ENCODE measurements at places on chromosomes 4 and X.

GRCh38 chr4:128456171-128456570, 168.6 kb upstream of the PGRMC2 start:
- no peak for DNase-seq

DNA sequence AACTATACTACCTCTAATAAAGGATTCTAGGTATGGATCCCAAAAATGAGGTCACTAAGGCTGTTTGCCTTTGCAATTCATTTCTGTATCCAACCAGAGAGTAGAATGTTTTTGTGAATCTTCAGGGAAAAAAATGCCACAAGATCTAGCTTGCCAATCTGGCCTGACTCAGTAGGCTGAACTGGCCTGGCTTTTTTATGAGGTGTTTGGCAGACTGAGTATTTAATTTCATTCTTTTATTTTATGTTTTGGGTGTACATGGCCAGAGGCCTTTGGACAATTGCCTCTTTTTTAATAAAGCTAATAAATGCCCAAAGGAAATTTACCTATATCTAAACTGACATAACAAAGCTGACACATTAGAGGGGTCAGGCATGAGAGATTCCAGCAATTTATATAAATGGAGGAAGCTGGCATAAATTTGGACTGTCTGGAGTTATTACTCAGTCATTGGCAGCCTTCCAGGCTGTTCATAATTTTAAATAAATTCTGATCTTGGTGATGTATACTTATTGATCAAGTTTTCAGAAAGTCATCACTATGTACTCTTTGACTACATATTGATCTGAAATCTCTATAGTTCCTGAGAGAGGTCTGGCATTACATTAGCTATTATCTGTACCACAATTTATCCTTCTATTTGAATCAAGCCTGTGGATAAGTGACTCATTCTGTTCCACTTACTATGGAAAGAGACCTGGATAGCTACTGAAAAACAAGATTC, 376.4 kb upstream of the NOCT start:
- no peak for DNase-seq

DNA sequence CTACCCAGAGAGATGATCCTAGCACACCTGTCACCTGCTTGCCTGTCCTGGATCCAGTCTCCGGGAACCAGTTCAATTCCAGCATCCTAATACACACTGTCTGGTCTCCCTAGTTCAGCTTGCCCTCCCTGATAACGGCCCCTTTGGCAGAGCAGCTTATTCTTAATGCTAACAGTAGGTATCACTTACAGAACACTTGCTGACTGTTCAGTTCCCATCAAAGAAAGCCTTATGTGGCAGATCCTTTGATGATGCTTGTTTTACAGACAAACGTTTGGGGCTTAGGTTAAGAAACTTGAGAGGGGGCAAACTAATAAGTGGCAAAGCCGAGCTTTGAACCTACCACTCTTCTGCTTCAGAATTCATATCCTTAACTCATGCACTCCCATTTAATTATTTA, 890 bp downstream of the RASSF6 start:
- DNase-seq = no peak

DNA sequence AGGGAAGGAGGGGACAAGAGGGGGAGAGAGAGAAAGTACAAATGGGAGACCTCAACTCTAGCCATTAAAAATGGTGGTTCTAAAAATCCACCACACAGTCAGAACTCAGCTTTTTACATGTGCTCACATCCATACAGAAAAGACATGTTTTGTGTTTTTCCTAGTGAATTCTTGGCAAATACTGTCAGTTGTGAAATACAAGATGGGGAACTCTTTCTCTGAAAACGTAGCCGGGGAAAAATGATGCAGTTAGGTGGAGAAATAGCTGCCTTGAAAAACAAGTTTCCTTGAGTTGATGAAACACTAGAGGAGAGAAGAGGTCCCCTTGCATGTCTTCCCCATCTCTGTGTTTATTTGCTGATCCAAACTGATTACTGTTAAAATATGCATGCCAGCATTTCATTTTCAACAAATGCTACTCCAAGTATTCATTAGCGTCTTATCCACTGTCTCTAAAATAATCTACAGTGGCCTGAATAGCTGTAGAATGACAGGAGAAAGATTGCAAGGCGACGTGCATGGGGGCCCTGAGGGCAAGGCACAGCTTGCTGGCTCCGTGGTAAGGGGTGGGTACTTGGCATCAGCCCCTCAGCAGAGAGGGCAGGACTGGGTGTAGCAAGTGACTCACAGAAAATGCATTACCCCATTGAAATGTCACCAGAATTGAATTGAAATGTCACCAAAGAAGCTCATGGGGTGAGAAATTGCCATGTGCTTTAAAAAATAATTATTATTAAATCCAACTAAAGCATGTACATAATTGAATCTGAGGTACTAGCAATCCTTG, 48.1 kb upstream of the TBL1X start:
- no peak for DNase-seq

GRCh38 chrX:134658760-134659023, 421 bp upstream of the PLAC1 start:
- no peak for DNase-seq
